Amygdala (tissue), 56 donors: ENCODE measurements at places on chromosomes 1 and 21.

DNA sequence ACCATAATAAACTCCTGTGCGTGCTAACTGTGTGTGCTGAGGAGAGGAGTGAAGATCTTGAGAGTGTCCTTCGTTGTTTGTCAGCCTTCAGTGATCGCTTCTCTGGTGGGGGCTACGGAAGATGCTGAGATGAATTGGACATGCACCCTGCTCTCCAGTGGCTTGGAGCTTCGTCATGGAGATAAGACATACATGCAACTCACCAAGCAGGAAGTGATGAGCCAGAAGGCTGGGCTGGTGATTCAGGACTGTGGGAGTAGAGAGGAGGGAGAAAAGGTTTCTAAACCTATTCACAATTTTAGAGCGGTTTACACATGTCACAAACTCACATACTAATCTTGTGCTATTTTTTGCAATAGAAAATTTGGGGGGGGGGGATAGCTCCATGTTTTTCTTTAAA, 128.9 kb upstream of the ADAR start:
- DNase-seq = no peak

- DNase-seq = no peak
Observed at GRCh38 chr1:241024834-241025233, 332.2 kb downstream of the RGS7 start.

GRCh38 chr1:156414461-156415064, 45.6 kb downstream of the RHBG start:
- no peak for DNase-seq

DNA sequence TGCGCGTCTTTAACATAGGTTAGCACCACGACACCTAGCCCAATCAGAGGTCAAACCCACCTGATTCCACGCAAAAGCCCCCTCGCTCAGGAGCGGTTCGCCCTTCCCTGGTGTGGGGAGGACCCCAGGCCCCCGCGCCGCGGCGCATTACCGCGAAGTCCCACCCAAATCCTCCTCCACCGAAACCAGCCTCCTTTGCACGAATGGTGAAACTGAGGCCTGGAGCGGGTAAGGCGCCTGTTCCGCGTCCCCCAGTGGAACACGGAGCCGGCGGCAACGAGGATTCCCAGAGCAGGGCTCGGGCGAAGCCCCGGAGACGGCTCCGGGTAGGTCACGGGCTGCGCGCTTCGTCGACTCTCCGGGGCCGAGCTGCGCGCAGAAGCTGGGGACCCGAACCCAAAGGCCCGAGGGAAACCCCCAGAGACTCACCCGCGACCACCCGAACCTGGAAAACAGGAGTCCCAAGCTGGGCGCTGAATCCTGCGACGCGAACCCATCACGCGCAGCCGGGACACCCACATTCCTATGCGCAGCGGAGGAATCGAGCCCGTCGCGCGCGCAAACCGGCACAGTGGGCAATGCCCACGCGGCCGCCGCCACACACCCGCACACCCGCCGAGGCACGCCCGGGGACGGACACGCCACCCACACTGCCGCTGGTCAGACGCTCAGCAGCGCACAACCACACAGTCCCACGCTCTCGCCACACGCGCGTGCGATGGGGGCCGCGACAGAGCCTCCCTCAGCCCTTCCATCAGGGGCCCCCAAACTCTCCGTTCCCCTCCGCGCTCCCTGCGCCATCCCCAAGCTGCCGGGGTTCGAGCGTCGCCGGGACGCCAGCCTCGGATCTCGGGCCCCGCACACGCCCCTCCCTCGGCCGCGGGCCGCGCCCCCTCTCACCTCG, 507 bp downstream of the GLIS1 start:
- DNase-seq = no peak

- DNase-seq = no peak
Observed at GRCh38 chr1:209250861-209251636, 332.5 kb upstream of the CAMK1G start.

GRCh38 chr1:60697204-60697994, 385.0 kb upstream of the NFIA start:
- no peak for DNase-seq

GRCh38 chr1:119046785-119047438, 58.8 kb upstream of the TBX15 start:
- no peak for DNase-seq

GRCh38 chr21:43360441-43361126, 66.3 kb downstream of the SIK1 start:
- DNase-seq = no peak

DNA sequence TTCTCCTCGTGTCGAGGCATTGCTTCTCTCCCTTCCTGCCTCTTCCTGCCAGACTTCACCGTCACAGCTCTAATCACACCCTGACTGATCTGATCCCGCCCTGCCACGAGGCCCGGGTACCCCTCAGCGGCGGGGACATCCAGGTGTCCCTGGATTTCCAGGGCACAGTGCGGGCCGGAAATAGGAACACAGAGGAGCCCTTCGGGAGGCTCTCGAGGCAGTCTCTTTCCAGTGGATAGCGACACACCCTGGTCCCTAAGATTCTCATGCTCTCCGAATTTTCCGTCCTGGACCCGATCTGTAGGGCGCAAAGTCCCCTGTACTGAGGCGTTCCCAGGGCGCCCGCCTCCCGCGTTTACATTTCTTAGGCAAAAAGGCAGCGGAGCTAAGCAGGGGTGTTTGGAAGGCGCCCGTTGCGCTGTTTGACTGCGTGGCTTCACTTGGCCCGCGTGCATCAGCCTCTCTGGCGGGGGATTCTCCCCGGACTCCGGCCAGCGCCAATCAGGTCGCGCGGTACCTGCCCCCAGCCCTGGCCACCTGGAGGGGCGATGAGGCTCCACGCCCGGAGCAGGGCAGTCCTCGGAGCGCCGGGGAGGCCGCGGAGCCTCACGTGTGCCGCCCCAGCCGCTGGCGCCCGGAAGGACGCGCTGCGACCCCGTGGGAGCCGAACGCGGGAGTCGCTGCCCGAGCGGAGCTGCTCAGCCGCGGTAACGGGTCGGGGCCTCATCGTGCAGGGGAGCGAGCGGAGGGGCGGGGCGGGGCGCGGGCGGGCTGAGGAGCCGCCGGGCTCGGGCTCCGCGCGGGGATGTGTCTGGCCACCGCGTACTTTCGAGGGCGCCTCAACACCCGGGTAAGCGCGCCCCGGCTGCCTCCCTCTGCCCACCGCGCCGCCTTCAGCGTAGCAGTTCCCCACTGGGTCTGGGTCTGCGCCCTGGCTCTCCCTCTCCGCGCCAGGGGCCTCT, at the start of gene FAM163A:
Gene FAM163A (plus strand): TSS at position 575 of the 962 bp plus-strand sequence. CDS start 69,807 bp downstream, outside the sequence.
- DNase-seq = no peak

GRCh38 chr1:107867422-107867821, 97.6 kb downstream of the VAV3 start:
- no peak for DNase-seq

GRCh38 chr1:105386489-105386888, 1636.8 kb downstream of the AMY1C start:
- no peak for DNase-seq

GRCh38 chr1:39091845-39092645, 65.9 kb downstream of the NDUFS5 start:
- DNase-seq = no peak

GRCh38 chr1:33459691-33460090, 12.8 kb upstream of the ZSCAN20 start:
- no peak for DNase-seq

DNA sequence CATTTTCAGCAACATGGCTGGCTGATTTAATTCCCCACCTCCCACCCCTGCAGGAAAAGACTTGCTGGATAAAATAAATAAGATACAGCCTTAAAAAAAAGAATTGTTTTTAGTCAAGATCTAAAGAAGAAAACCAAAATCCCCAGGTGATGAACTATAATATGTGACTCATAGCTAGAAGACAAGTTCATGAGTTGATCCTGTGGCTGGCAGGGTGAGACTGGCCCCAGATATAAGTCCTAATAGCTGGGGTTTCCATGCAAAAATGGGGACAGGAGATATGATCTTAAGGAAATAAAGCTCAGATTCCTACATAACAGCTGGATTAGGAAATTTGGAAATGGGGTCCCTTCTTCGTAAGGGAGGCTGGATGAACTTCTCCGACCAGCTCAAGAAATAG, 21.9 kb upstream of the RGSL1 start:
- DNase-seq = no peak

DNA sequence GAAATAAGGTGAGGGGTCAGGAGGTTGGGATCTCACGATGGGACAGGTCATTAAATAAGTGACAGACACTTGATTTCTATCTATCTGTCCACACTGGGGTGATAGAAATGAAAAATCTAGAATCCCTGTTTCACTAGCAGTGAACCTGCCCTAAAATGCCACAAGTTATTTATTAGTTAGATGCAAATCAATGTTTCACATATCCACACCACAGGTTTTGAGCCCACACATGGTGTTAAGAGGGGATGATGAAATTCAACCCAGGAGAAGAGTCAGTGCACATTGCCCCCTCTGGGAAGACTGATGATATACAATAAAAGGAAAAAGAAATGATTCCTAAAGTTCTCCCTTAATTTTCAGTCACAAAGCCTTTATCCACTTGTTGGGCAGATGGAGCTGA, 10.1 kb upstream of the NTPCR start:
- DNase-seq = no peak

GRCh38 chr1:102120910-102121309, 124.2 kb upstream of the OLFM3 start:
- no peak for DNase-seq

- no peak for DNase-seq
Observed at GRCh38 chr1:157784801-157785200, 7.9 kb upstream of the FCRL2 start.

DNA sequence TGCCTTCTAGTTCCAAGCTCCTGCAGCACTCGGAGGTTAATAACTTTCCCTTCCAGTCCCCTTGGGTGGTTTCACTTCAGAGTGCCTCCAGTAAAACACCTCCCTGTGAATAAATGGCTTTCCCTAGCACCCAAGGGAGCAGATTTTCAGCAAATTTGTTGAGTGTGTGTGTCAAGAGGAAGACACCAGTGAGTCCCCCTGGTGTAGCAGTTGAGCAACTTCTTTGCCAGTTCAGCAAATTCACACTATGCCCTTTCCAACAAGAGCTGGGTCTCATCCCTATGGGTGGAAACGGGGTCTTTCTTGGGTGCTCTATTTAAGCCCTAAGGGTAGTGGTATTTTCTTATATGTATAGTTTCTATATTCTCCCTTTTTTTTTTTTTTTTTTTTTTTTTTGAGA, 806 bp upstream of the AADACL4 start:
- DNase-seq = no peak

DNA sequence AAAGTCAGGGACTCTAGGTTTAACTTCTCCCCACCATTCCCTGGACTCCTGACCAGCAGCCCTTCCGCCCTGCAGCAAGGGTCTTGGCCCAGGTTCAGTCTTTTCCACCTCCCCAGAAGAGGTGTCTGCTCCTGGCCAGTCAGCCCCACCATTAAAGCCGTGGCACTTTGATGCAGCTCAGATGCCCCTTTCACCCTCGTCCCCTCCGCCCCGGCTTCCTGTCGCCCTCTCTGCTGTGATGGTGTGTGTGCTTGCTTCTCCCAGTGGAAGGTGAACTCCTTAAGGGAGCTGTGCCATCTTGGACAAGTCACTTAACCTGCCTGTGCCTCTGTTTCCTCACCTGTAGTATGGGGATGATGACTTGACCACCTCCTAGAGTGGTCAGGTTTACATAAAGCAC, 17.8 kb upstream of the TTC4 start:
- no peak for DNase-seq

GRCh38 chr1:38563942-38564735, 295.4 kb downstream of the RRAGC start:
- DNase-seq = no peak

DNA sequence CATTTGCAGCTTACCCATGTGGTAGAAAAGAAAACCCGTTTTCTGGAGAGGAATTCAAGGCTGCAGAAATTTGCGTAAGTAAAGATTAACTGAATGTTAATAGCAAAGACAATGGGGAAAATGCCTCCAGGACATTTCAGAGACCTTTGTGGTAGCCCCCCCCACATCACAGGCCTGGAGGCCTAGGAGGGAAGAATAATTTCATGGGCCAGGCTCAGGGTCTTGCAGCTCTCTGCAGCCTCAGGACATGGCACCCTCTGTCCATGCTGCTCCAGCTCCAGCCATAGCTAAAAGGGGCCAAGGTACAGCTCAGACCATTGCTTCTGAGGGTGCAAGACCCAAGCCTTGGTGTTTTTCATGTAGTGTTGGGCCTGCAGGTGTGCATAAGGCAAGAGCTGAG, 92.7 kb upstream of the ZNF678 start:
- DNase-seq = no peak

GRCh38 chr21:36428761-36429432, 43.7 kb downstream of the CHAF1B start:
- DNase-seq = no peak
